Cortex of kidney (tissue), 1 donor: ENCODE measurements at places on chromosomes 2 and 18.

DNA sequence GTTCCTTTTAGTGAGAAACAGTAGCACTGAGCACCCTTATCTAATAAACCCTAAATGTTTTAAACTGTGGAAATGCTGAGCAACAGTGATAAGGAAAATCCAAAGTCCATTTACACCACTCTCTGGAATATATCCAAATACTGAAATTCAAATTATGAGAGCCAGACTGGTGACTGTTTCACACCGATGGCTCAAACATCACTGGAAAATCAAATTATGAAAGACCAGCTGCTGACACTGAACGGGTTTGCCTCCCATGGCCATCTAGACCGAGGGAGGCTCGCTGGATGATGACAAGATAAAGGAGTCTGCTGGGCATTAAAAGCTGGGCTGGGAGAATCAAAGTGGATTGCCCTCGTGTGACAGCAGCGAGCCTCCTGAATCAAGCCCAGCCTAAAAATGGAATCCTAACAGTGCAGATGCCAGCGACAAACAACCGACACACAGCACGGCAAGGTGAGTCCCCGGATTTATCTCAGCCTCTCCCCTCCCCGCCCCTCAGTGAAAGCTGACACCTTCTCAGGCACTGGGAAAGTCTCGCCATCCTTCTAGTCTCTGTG lies 30.3 kb downstream of the SERPINE2 start:
- DNase-seq, result no peak

- no peak for DNase-seq
These were observed 385.0 kb upstream of the KLHL29 start for GRCh38 chr2:22999951-23000350.

DNA sequence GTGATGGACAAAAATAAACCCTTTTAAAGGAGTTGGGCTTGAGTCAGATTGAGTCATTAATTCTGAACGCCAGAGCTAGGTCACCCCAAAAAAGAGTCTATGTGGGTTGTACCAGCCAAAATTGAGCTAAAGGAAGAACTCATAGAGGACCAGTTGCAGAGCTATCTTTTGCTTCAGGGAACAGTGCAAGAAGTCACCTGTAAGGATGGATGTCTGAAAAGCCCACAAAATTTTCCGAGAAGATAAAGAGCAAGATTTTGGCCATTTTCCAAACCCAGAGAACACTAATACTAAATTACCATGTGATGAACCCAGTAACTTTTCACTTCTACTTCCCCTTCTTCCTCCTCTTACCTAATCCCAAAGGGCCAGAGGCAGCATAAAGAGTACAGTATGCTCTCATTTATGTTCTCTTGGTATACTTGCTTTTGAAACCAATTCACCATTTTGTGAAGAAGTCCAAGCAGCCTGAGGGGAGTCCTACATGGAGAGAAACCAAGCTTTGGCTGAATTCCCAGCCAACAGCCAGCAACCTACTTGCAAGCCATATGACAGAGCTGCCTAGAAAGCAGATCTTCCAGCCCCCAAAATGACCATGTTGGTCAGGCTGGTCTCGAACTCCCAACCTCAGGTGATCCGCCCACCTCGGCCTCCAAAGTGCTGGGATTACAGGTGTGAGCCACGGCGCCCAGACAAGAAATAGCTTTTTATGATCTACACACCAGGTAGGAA lies 551.7 kb downstream of the SATB2 start:
- no peak for DNase-seq

DNA sequence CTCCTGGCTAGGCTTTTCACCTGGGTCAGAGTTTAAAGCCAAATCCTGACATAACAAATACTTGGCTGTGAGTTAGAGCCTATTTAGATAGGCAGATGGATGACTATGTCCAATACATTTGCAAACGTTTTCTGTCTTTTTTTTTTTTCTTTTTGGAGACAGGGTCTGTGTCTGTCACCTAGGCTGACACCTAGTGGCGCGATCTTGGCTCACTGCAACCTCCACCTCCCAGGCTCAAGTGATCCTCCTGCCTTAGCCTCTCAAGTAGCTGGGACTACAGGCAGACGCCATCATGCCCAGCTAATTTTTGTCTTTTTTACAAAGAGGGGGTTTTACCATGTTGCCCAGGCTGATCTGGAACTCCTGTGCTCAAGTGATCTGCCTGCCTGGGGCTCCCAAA lies 124.8 kb downstream of the DYM start:
- no peak for DNase-seq

DNA sequence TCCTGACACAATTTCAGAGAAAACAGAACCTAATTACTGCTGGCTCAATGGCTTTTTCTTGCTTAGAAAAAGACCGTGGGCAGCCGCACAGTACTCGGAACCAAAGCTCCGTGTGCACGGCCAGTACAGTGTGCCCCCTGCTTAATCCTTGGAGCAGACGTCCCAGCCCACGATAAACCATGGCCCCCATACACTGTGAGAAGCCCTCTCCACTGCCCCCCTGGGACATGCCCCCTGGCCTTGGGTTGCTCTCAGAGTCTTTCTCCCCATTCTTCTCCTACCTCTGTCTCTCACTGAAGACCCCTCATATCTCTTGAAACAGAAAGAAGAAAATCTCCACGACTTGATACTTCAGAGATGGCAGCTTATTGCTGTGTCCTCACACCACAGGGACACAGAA lies 44.0 kb downstream of the CYP26B1 start:
- no peak for DNase-seq

DNA sequence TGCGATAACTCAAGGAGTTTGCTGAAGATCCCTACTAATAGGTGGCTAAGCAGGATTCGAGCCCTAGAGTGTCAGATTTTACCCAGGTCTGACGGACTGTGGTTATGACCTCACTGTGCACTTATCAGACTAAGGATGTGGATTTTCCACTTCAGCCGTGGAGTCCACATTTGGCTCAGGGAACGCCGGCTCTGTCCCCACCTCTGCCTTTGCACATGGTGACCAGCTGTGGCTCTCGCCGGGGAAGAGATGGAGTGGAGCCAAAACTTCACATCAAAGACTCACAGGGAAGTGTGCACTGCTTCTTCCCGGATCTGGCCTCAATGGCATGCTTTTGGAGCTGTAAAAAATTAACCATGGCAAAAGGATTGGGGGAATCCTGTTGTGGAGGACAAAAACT lies 249.3 kb upstream of the APCDD1 start:
- DNase-seq, result no peak

DNA sequence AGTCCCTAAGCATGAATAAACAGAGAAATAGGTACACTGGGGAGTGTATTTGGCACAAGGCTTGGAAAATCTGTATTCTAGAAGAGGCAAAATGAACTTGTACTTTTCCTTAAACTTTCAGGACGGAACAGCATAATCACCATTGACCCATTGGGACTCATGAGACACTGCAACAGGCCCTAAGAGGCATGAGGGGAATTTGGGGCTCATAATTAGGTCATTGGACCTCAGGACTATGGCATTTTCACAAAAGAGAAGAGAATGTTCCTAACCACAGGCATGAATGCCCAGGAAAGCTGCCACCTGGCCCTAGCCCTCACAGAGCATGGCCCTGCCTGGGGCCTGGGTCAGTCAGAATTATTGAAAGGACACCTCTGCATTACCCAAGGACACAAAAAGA lies 67.9 kb upstream of the PIK3C3 start:
- no peak for DNase-seq

- no peak for DNase-seq
These were observed 1.5 kb upstream of the GPR148 start for GRCh38 chr2:130727286-130727924.

DNA sequence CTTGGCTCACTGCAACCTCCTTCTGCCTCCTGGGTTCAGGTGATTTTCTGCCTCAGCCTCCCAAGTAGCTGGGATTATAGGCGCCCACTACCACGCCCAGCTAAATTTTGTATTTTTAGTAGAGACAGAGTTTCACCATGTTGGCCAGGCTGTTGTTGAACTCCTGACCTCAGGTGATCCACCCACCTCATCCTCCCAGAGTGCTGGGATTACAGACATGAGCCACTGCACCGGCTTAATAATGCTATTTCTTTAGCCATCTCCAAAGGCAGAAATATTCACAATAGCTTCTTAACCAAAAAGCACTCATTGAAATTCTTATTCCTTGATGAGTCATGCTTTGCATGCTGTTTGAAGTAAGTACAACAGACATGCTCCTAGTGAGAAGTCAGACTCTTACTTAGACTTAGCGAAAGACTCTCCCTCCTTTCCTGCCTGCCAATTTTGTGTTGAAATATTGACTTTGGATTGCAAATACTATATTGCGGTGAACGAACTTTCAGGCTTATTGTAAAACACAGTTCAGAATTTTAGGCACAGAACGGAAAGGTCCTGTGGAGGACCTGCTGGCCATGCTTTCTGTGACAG lies 4.4 kb downstream of the ACTR3 start:
- DNase-seq, result no peak

- DNase-seq, result no peak
These were observed 558.2 kb downstream of the SUCLG1 start for GRCh38 chr2:83900862-83901261.

- DNase-seq, result no peak
These were observed 42.2 kb downstream of the LPIN1 start for GRCh38 chr2:11788461-11789124.

DNA sequence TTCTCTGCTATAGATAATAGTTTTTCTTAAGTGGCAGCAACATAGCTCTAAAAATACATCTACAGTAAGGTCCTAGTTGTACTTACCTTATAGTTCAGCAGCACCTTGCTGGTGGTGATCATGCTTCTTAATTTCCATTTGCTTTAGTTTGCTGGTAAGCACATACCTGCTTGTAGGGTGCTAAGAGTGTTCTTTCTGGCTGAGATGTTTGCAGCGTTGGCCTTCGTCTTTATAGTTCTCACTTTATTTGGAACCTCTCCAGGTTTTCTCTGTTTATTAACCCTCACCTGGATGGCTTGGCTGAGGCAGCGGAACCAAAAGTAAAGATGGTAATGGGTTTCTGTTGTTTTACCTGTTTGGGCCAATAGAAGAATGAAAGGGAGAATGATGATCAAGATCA lies 123.6 kb upstream of the EFEMP1 start:
- DNase-seq, result no peak

DNA sequence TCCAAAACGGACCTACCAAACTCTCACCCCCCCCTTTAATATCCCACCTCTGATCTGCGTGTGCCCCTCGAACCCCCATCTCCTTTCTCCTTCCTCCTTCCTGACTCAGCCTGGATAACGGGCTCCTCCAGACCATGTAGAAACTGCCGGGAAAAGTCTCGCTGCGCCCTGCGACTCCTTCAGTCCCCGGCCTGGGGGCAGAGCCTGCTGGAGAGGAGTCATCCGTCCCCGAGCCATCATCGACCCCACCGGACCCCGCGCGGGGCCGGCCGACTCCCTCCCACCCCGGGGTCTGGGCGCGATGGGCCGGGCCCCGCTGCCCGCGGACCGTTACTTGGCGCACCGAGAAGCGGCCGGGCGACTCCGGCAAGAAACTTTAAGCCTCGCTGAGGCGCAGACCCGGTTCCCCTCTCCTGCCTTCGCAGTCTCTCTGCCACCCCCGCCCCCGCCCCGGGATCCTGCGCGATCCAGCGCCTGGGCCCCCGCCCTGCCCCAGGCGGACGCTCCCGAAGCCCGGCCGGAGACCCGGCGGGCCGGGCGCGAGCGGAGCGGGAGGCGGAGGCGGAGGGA lies 3.4 kb downstream of the ZEB2 start:
- DNase-seq, result no peak

- no peak for DNase-seq
These were observed 68.1 kb downstream of the MYOM1 start for GRCh38 chr18:3151399-3152264.

- DNase-seq, result no peak
These were observed 137.7 kb downstream of the SNTG2 start for GRCh38 chr2:1088192-1088860.

GRCh38 chr18:12317664-12318333 lies 9.8 kb downstream of the TUBB6 start:
- DNase-seq, result no peak

GRCh38 chr2:132780651-132781050 lies 110.6 kb upstream of the LYPD1 start:
- DNase-seq, result no peak

DNA sequence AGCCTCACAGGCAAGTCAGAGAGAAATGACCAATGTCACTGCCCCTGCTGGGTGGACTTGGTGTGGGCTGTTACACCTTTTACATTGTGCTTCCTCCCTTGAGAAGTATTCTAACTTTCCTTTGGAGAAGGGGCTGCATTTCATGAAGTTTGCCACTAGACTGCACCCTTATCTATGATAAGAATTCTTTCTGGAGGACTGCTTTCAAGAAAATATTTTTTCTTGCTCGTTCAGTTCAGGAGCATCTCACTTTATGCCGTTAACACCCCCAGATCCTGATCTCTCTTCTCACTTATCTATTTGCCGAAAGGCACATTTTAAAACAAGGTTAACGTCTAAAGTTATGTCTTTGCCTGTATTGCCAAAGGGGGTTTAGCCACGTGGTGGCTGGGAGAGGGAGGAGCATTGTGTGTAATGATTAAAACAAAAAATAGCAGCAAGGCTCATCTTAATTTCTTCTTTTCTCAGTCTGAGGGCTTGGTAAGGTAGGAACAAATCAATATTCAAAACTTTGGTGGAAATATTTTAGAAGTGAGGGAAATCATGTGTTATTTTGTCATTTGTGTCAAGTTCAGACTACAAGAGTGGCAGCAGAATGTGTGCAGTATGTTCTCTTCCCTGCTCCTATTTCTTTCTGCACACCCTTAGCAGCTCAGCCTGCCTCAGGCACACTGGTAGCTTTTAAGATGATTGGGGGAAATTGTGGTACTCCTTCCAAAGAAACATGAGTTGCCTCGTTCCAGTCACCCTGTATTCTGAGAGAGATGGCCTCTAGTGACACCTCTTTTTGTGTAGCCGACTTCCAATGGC lies 1.6 kb upstream of the IGFBP5 start:
- no peak for DNase-seq

- no peak for DNase-seq
These were observed 40.8 kb downstream of the DSEL start for GRCh38 chr18:67475673-67476072.

- no peak for DNase-seq
These were observed 142.2 kb downstream of the PLCL1 start for GRCh38 chr2:197946562-197946961.

DNA sequence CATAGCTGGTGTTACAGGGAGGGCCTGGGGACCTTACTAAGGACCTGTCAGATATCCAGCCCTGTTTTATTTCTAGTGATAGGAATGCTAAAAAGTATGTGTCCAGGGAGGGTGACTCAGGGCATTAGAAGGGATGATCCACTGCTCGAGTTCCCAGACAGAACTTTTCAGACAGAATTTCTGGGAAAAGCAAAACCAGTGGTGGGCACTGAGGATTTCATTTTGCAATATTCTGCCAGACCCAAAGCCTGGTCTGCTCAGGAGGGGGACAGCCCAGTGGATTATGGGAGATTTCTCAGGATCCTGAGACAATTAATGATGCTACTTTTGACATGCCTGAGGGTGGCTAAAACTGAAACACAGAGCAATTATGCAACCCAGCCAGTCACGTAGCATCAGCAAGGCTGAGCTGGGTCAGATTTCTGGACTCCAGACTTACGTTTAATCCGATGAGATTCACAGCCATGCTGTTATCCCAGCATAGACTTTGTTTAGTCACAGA lies 4.7 kb upstream of the KCNE4 start:
- no peak for DNase-seq
